ENCODE measurements at places on chromosomes 13 and 19. TPM values are rescaled to one million over a fixed set of nuclear protein-coding genes. Genes with fewer than 3 reads are reported as not detected.
A peak's percentile ranks its signal among the peaks of the same experiment; 100 is the strongest.

DNA sequence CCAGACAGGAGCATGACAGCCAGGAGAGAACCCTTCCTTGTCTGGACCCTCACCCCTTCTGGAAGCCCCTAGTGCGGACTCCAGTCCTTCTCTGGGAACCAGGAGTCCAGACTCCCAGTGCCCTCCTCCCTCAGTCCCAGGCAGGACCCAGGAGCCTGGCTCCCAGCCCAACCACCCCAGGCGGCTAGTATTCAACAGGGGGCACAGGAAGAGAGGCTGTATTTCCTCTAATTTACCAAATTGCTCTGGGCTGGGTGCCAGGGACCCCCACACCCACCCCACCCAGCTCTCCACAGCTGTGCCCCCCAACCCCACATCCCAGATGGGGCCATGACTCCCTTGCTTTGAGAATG is 3.3 kb downstream of the GRIN2D start:
- no peak for DNase-seq

GRCh38 chr13:69524459-69525150 is 583.0 kb upstream of the ATXN8OS start:
- DNase-seq, result peak; percentile 7

DNA sequence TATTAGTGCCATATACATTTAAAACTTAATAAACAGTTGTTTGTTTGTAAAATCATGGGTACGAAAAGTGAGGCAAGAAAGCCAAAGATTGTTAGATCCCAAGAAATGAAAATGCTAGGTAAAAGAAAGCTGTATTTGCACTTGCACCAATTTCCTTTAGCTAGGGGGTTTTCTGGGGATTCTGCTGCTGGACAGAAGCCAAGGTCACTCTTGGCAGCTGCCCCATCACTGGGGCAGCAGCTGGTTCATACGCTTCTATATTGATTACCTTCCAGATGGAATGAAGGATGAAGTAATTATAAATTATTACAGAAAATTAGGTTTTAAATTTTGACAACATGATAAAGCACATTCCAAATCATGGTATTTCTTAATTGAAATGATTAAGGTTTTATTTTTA is 127.4 kb downstream of the SLITRK5 start:
- no peak for DNase-seq

GRCh38 chr19:35228177-35228930 is at the start of gene FAM187B:
FAM187B (minus strand) TSS chr19:35228739; CDS start chr19:35228680, 59 bp downstream.
- DNase-seq, result no peak

- no peak for DNase-seq
Measured at GRCh38 chr13:60355056-60355455, 42.0 kb upstream of the TDRD3 start.

DNA sequence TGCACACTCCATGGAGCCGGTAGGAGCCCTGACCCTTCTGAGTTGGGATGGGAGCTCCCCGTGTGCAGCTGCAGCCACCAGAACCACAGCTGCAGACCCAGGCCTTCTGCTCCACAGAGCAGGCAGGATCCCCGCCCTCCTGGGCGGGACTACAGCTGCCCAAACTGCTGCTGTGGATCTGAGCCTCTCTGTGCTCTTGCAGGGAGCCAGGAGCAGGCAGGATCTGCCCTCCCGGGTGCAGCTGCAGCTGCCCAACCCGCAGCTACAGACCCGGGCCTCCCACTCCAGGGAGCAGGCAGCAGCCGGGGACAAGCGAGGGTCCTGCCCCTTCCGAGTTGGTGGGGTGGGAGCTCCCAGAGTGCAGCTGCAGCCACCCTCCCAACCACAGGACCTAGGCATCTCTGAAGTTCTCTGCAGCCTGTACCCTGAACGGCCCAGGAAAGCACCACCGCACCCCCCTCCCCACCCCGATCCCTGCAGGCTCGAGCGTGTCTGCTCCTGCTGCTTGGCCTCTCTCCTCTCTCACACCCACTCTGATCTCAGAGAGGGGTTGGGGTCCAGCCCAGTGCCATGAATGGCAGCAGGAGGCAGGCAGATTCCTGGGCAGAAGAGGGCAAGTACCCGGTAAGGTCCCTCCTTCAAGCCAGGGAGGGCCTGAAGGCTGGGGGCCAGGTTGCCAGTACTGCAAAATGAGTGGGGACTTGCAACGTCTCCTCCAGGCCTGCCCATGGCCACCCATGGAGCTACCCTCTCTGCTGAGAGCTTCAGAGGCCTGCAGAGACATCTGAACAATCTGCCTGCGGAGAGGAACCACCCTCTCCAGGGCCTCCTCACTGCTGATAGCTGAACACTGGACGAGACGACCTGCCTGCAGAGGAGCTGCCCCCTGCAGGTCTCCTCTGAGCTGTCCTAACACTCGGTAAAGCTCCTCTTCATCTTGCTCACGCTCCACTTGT is 16.4 kb upstream of the EMP3 start:
- peak; percentile 71 for DNase-seq

DNA sequence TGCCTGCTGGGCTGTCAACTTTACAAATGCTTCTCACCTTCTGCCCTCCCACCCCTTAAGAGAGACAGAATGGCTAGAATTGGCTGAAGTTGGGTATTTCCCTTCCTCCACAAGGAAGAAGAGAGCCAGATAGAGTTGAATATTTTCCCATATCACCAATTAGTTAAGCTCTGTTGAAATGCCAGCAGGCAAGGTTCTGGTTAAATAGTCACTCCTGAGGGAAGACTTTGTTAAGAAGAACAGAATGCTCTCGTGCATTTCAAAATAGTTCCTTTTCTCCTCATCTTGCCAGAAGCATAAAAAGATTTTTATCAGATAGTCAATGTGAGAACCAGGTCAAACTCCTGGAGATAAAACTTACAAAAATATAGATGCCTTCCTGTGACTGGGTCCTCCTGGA is 2857.0 kb upstream of the PCDH20 start:
- DNase-seq, result no peak

DNA sequence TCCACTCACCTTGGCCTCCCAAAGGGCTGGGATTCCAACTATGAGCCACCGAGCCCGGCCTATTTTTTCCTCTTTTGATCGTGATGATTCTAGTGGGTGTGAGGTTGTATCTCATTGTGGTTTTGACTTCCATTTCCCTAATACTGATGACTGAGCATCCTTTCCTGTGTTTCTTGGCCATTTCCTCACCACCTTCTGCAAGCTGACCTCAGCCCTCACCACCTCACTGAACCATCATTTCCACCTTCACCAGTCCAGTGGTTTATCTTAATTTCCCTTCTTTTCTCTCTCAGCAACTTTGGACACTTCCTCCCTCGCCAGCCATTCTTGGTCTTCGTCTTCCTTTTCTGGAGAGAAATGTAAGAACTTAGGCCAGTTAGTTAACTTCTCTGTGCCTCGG is 13.0 kb upstream of the BICRA start:
- DNase-seq, result no peak

- no peak for DNase-seq
Measured at GRCh38 chr19:42290523-42291434, 11.2 kb upstream of the PRR19 start.

DNA sequence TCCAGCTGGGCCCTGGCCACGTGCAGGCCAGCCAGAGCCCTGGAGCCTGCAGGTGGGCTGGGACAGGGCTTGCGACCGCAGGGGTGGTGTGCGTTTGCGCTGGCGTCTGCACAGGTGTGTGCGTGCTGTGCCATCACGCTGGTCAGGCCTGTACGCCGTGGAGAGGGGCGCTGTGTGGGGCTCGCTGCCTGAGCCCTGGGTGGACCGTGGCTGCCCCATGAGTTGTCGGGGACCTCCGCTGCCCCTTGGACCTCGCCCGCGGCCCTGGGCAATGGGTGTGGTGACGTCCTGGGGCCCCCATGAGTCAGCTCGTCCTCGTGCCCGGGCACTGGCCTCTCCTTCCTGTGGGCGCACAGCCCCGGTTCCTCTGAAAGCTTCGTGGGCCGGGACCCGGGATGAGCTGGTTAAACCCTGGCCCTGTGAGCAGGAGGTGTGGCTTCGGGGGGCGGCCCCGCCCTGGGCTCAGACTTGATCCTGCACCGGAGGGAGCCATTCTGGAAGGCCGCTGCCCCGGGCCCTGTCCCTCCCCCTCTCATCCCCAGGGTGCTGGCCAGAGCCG is 6.8 kb downstream of the CSNK1G2 start:
- no peak for DNase-seq

DNA sequence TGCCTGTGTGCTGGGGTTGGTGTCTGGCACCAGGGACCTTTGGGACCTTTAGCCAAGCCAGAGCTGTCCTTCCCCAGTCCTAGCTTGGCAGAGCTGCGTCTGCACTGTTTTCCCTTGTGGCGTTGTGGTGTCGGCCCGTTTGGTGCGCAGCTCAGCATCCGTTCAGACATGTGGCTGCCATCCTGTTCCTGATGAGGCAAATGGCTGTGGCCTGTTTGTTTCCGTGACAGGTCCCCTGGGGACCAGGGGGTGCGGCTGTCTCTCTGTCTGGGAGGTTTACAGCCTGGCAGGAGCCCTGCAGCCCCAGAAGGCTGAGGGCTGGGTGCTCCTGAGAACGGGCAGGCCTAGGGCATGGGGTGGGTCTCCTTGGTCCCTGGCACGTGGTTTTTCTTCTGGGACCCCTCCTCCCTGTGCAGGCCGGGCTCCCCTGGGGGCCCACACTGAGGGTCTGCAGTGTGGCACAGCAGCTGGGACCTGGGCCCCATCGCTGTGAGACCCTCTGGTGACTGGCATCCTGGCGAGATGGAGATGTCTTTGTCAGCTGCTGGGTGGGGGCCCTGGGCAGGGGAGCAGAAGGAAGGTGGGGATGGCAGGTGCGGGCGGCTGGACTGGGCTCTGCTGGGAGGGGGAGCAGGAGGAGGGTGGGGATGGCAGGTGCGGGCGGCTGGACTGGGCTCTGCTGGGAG is 4.0 kb downstream of the SPPL2B start:
- no peak for DNase-seq

DNA sequence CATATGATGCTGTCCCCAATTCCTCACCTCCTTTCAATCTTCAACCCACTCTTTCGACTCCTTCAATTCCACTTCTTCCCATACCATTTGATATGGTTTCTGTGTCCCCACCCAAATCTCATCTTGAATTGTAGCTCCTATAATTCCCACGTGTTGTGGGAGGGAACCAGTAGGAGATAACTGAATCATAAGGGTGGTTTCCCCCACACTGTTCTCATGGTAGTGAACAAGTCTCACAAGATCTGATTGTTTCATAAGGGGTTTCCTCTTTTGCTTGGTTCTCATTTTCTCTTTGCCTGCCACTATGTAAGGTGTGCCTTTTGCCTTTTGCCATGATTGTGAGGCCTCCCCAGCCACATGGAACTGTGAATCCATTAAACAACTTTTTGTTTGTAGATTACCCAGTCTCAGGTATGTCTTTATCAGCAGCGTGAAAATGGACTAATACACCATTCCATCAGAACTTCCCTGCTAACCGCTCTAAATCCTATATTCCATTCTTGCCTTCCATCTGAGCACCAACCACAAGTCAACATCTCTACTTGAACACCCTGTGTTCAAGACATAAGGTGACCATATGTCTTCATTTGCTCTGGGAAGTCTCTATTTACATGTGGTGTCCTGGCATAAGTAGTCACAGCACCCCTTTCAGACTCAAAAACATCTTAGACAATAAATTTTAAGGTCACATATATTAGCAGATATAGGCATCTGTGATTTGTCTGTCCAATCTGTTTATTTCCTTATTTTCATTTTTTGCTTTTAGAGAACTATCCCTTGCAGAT is 122.9 kb downstream of the TSHZ3 start:
- DNase-seq, result no peak

DNA sequence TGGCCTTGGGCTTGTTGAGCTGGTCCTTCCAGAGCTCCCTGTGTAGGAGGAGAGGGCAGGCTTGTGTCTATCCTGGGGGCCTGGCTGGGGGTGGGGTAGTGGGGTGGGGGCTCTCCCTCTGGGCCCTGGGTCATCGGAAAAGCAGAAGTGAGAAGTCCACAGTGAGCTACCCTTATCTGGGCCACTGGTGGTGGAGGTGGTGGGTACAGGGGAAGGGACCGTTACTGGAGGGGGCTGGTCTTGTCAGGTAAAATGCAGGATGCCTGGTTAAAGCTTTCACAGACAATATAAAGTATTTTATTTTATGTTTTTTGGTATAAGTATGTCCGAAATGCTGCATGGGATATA is 342 bp upstream of the SIGLEC10 start:
- DNase-seq, result no peak

DNA sequence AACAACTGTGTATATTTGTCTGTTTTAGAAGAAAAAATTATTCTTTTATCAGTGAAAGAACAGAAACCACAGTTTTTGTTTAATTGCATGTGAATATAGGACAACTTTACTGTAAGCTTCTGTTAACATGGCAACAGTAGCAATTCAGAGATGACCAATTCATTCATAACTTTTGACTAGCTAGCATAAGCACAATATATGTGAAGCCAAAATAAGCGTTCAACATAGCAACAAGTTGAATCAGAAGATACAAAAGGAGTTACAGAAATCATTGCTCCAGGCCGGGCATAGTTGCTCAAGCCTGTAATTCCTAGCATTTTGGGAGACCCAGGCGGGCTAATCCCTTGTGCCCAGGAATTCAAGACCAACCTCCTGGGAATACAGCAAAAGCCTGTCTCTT is 197.1 kb upstream of the GPC6 start:
- no peak for DNase-seq

- peak; percentile 76 for DNase-seq
Measured at GRCh38 chr19:49512970-49513745, 697 bp downstream of the FCGRT start.

GRCh38 chr13:99346335-99347042 is 39.3 kb upstream of the GPR183 start:
- DNase-seq, result no peak

The TMEM255B gene
- 7.8 TPM for polyA plus RNA-seq

The SH2D3A gene
- polyA plus RNA-seq, result 1.2 TPM

The ZNF471 gene
- 21.2 TPM for polyA plus RNA-seq

The PSG2 gene
- polyA plus RNA-seq, result 0.22 TPM

The ARHGAP35 gene
- polyA plus RNA-seq, result 55.7 TPM

The EFNB2 gene
- 21.6 TPM for polyA plus RNA-seq

The GAPDHS gene
- 0.12 TPM for polyA plus RNA-seq

The ADM5 gene
- 1.3 TPM for polyA plus RNA-seq

The FGF22 gene
- polyA plus RNA-seq, result 0.17 TPM

The FCAR gene
- not detected for polyA plus RNA-seq

The ZNF793 gene
- 61.8 TPM for polyA plus RNA-seq
